ENCODE measurements at places on chromosomes 13 and 19. TPM values are rescaled to one million over a fixed set of nuclear protein-coding genes. Genes with fewer than 3 reads are reported as not detected.

OR7C1 gene
- polyA plus RNA-seq = 0.12 TPM

TSSK6 gene
- 1.5 TPM for polyA plus RNA-seq

CLDND2 gene
- polyA plus RNA-seq = 2.7 TPM

ZNF844 gene
- 25.1 TPM for polyA plus RNA-seq

GIPC3 gene
- polyA plus RNA-seq = 3.4 TPM

CFAP97D2 gene
- not detected for polyA plus RNA-seq

SMIM17 gene
- 1.7 TPM for polyA plus RNA-seq

FAM216B gene
- polyA plus RNA-seq = 0.03 TPM

SYT5 gene
- polyA plus RNA-seq = 0.41 TPM

PRRG2 gene
- 7.7 TPM for polyA plus RNA-seq

URAD gene
- polyA plus RNA-seq = not detected

ADGRE1 gene
- polyA plus RNA-seq = not detected

DNA sequence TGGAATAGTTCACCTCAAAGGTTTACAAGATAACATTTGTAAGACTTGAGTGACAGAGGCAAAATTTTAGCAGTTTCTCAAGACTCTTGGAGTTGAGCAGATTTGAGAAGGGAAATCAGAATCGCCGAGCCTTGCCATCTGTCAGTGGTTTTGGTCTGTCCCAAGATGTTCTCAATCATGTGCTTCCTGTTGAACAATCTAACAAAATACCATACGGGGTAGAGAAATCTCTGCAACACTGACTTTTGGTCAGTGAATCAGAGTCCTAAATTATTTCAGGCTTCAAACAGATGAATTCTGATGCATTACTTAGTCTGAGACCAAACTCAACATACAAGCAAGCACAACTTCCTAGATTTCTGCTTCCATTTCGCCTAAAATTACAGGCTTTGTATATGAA lies 3.8 kb downstream of the KCTD12 start:
- no peak for DNase-seq

DNA sequence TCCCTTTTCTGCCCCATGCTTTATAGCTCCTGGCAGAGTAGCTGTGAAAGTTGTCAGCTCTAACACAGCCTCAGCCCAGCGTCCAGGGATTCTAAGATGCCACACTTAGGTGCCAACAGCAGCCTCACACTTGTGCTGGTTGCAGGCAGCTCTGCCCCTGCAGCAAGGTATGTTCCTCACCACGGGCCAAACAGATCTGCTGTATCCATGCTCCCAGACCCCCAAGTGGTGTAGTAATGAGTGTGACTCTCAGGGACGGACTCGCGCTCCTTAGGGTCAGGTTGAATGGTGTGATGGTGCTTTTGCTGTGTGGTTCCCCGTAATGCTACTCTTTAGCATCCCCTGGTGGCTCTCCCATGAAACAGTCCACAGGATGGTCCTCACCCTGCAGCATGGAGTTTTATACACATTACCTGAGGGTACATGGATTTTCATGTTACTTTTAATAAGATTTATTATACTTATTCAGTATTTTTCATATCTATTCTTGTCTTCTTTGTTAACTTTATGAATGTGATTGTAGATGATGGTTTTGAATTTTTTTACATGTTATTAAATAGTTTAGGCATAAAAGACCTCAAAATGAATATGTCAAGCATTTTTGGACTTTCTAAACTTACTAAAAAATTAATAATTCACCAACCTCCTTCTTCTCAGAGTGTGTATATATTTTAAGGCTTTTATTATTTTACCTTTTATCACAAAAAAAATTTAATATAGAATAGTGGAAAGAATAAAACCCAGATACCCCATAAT lies 232.5 kb downstream of the SLC7A1 start:
- DNase-seq = peak; percentile 54

DNA sequence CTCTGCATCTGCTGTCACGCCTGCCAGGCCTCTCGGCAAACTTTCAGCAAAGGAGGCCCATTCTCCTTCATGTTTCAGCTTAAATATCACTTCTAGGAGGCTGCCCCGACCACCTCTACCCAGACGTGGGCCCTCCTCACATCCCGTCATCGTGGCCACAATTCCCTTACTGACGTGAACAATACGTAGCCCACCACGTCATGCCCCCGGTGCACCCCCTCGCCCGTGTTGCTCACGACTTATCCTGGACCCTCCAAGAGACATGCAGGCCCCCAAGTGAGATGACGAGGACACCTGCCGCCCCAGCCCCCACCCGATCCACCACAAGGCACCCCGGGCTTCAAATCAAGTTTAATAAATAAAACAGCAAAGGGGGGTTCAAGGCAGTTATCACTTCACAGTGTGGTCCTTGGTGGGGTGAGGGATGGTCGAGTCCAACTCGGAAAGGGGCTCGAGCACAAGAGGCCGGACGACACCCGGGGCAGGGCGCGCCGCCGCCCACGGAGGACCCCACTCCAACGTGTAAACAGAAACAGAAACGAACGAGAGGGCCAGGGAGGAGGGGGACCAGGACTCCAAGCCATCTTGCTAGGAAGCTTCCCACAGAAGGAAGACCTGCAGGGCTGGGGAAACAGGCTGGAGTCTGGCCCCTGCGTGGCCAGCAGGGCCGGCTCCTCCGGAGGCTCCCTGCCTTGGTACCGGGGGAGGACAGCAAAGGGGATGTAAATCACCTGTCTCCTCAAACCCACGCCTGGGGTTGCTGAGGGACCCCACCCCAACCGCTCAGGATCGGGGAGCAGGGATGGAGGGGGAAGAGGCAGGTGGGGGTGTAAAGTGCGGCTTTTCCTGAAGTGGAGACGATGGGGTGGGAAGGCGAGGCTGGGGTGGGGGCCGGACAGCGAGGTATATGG lies 14.3 kb upstream of the PLPP2 start:
- DNase-seq = no peak

GRCh38 chr13:100637796-100638195 lies 36.8 kb downstream of the TMTC4 start:
- no peak for DNase-seq

GRCh38 chr19:37953171-37953917 lies 46.3 kb downstream of the SIPA1L3 start:
- peak; percentile 67 for DNase-seq

- no peak for DNase-seq
These were observed 2.8 kb downstream of the BRME1 start for GRCh38 chr19:13902993-13903555.

DNA sequence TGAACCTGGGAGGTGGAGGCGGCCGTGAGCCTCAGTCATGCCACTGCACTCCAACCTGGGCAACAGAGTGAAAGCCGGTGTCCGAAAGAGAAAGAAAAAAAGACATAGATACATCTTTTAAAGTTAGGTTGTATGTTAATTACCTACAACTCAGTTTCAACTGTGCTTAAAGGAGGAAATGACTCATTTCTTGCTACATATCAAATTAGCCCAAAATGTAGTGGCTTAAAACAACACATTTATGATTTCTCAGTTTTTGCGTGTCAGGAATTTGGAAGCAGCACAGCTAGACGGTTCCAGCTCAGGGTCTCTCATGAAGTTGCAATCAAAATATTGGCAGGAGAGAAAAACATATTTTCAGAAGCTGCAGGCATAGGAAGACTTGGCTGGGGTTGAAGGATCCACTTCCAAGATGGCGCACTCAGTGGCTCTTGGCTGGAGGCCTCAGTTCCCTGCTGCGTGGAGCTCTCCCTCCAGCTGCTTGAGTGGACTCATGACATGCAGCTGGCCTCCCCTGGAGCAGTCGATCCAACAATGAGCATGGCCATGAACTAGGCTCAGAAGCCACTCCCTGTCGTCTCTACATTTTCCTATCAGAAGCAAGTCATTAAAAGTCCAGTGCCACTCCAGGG lies 7.1 kb downstream of the LDLR start:
- no peak for DNase-seq

- DNase-seq = no peak
These were observed 27.3 kb upstream of the MPHOSPH8 start for GRCh38 chr13:19606152-19606551.

DNA sequence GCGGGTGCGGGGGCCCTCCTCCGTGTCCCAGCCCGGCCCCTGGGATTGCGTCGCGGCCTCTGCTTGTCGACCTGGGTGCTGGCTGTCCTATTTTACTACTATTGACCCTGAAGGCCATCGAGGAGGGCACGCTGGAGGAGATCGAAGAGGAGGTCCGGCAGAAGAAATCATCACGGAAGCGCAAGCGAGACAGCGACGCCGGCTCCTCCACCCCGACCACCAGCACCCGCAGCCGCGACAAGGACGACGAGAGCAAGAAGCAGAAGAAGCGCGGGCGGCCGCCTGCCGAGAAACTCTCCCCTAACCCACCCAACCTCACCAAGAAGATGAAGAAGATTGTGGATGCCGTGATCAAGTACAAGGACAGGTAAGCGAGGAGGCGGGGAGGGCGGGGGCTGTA lies 48.1 kb upstream of the LDLR start:
- DNase-seq = no peak

- no peak for DNase-seq
These were observed 1.8 kb downstream of the NCAN start for GRCh38 chr19:19213426-19214158.

- DNase-seq = no peak
These were observed 94.2 kb downstream of the USP12 start for GRCh38 chr13:27077451-27077850.

DNA sequence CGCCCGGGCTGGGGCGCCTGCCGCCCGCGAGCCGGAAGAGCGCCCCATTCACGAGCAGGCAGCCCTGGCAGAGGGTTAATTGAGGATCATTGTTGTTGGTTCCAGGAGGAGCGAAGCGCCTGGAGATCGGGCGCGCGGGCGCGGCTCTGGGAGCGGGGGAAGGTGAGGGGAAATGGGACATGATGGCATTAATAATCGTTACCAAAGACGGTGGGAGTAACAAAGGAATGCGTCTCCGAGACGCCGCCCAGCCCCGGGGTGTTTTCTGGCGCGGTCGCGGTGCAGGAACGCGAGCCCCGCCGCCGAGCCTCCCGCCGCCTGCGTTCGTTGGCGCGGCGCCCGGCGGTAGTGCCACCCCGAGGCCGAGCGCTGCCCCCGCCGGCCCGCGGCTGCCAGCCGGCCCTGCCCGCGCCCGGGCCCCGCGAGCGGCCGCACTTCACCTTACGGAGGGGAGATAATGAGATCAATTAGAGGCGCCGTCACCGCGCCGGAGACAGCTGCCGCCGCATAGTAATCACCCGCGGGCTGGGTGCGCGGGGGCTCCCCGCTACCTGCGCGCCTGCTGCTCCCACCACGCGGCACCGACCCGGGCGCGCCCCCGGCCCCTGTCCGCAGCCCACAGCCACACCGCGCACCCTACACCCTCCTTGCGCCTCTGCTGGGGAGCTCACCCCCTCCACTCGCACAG lies 2.8 kb downstream of the ZNF536 start:
- peak; percentile 23 for DNase-seq

GRCh38 chr13:32178763-32179162 lies 136.4 kb downstream of the ZAR1L start:
- no peak for DNase-seq

GRCh38 chr13:36193151-36193855 lies 21.1 kb downstream of the SOHLH2 start:
- DNase-seq = no peak

DNA sequence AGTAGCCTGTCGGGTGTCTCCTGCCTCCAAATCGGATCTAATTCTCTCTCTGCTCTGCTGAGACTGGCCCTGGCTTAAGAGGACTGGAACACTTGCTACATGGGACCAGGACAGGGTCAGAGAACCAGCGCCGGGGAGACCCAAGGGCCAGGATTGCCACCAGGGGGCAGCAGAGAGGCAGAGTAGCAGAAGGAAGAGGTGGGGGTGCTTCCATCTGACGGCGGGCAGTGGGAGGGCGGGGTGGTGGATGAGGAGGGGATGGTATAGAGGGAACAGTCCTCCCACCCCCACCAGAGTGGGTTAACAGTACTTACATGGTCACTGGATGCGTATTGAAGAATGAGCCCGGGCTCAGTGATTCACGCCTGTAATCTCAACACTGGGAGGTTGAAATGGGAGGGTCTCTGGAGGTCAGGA lies 11.9 kb downstream of the SELENOW start:
- peak; percentile 54 for DNase-seq

GRCh38 chr19:31266731-31267130 lies 82.5 kb downstream of the TSHZ3 start:
- DNase-seq = no peak

GRCh38 chr13:19795956-19796355 lies 13.2 kb upstream of the PSPC1 start:
- no peak for DNase-seq

- no peak for DNase-seq
These were observed 19.2 kb downstream of the ZNF486 start for GRCh38 chr19:20186174-20186573.

DNA sequence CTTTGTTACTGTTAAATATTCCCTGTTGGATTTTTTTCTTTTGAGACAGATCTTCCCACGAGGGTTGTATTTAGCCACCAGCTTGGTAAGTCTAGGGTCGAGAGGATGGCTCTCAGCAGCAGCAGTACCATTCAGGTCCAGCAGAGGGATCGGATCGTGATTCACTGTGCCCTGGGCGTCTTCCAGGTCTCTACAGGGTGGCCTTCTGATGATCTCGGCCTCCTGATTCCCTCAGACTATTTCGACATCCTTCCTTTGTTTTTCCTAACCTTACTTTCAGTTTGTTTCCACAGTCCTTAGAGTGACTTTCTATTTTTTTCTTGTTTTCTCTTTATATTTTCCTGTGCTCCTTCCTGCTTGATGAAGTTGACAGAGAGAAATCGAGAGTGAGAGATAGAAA lies 1436.9 kb downstream of the UQCRFS1 start:
- DNase-seq = no peak

- DNase-seq = no peak
These were observed 8.2 kb downstream of the ATP11A start for GRCh38 chr13:112697756-112698655.

DNA sequence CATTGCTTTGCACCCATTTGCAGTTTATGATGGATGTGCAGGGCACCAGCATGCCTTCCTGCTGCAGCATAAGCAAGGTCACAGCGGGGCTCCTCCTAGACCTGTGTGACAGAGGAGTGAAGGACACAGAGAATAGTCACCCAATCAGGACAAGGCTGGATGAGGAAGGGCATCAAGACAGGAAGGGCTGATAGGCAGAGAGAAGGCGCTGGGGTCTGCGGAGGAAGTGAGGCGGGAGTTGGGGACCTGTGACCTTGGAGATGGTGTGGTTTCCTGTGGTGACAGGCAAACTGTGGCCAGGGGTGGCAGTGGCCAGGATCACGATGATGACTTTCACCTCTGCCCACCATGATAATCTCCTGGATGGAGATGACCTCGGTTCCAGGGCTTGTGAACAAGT lies 16.4 kb upstream of the KCTD15 start:
- DNase-seq = no peak

DNA sequence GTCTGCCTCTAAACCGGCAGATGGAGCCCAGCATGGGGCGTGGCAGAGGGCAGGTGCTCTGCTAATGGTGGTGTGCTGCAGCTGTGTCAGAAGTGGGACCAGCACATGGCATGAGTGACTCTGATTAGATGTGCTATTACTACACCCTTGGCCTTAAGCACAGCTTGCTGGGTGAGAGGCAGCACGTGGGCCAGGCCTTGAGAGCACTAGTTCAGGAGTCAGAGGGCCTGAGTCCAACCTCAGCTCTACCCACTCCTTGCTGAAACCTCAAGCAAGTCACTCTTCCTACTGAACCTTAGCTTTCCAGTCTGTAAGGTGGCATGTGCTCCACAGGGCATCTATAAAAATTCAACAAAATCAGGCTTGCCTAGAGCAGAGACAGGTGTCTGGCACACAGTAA lies 22.7 kb downstream of the AKT2 start:
- no peak for DNase-seq

GRCh38 chr19:56765137-56765536 lies 75.4 kb downstream of the PEG3 start:
- peak; percentile 81 for DNase-seq

GRCh38 chr13:68727165-68727564 lies 1380.5 kb upstream of the ATXN8OS start:
- DNase-seq = no peak

GRCh38 chr13:26254583-26255111 lies 718 bp downstream of the CDK8 start:
- peak; percentile 36 for DNase-seq

All from renal pelvis (tissue), 12 donors.